Upper lobe of right lung (tissue), 1 donor: ENCODE measurements at places on chromosomes 2 and 18. TPM values are rescaled to one million over a fixed set of nuclear protein-coding genes. Genes with fewer than 3 reads are reported as not detected.

GPR75 gene
- 2.5 TPM for total RNA-seq

GRCh38 chr2:122300758-122301157 lies 545.3 kb downstream of the TSN start:
- no peak for DNase-seq

DNA sequence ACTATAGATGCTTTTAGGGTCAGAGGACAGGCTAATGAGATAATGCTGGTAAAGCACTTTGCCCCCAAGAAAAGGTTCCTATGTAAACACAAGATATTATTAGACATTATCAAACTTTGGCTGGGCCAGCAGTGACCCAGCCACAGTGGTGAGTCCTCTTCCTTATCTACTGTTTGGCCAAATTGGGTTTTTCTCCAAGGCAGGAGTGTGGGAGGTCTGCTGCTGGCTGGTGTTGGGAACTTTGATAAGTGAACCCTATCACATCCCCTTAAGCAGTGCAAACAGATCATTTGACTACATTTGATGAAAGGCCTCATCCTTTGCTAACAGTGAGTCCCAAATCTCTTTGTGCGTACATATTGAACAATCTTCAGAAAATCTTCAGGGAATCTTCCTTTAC lies 16.2 kb downstream of the FZD7 start:
- DNase-seq, result no peak

DNA sequence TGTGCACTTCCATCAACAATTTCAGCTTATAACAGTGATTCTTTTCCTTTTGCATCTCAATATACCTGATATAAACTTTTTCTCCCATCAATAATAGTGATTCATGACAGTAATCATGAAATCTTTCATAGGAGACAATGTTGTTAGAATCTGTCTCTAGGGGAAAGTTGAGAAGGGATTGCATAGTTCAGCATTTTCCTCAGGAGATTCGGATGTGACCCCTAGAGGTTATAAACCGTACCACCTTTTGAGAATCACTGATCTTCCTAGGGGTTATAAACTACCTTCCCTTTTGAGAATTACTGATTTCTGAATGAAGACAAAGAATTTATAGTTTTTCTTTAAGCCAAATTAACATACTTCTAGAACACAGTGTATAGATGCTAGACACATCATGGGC lies 53.0 kb upstream of the GALNT3 start:
- DNase-seq, result no peak

SLC14A1 gene
- total RNA-seq, result 6.0 TPM

EML6 gene
- total RNA-seq, result 1.4 TPM

DNA sequence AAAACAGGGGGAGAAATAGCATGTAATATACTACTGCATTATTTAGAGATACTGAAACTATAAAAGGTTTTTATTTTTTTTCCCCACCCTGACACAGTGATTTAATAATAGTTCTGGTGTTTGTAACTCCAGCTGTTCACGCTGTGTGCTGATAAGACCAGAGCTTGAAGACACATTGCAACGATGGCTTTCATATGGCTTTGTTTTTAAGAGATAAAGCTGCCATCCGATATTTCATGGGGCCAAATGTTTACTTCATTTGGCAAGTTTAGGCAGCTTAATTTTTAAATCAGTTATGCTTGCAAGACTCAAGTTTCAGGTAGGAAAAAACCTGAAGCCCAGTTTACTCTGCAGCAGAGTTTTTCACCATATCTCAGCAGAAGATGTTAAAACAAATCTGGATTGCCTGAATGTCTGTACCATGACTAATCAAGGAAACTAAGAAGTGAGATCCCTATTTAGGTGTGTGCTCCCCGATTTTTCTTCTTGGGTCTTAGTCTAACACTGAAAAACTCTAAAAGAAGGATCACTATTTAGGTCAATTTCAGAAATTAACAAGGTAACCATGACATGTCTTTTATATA lies 508.6 kb downstream of the PARD3B start:
- DNase-seq, result no peak

SCN7A gene
- 97.1 TPM for total RNA-seq

- DNase-seq, result no peak
These were observed 570.7 kb downstream of the PLCL1 start for GRCh38 chr2:198375083-198375410.

SCYGR4 gene
- not detected for total RNA-seq

GRCh38 chr2:72062336-72062735 lies 85.3 kb downstream of the CYP26B1 start:
- DNase-seq, result no peak

FSHR gene
- total RNA-seq, result not detected

DNA sequence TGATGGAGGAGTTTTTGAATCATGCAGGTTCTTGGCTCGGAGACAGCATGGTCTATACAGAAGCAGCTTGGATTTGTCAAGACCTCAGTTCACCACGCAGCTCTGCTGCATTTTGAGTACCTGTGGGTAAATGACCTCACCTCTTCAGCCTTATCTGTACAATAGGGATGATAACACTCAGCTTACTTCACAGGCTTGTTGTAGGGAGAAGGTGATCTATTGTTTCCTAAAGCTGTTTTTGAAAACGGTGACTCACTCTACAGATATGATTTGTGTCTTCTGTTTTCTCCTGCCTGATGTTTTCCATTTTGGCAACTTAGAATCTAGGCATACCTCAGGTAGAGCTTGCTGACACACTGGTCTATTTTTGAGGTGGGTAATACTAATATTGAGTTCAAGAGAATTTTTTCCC lies 80.3 kb downstream of the FMNL2 start:
- no peak for DNase-seq
